Mesenchymal stem cell (in vitro differentiated cells and primary cell): ENCODE measurements at places on chromosomes 11 and 22.

- no peak for DNase-seq
Measured at GRCh38 chr11:69904161-69904973, 85.2 kb upstream of the FGF3 start.

DNA sequence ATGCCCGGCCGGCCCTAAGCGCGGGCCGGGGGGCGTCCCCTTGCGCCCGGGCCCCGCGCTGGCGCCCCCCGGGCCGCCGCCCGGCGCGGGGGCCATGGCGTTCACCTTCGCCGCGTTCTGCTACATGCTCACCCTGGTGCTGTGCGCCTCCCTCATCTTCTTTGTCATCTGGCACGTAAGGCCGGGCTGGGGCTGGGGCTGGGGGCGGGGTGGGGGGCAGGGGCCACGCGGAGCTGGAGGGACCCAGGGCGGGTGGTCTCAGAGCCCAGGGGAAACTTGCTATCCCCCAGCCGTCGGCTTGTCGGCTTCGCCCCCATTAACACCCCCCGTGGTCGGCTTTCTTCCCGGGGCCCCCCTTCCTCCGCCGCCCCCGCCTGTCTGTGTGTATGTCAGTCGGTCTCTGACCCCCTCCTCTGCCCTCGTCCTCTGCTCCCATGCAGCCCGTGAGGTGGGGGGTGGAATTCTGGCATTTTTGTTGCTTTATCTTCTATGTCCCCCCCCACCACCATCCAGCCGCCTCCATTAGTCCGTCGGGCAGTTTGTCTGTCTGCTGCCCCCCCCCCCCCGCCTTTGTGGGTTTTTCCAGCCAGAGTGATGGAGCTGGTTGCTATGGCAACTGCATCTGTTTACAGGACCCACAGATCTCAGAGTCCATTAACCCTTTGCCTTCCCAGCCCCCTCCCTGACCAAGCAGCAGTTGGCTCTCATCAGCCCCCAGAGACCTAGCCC lies 552 bp downstream of the CNIH2 start:
- DNase-seq: peak; percentile 52

- DNase-seq: no peak
Measured at GRCh38 chr11:36193721-36194120, 95.5 kb downstream of the COMMD9 start.

DNA sequence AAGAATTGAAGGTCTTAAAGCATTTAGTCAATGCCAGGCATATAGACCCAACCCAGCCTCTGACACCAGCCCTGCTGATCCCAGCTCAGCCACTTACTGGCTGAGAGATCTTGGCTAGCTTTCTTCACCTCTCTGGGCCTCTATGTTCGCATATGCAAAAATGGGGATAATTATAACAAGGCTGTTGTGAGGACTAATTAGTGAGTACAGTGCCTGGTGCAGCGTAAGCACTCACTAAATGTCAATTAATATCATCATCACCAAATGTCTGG lies 10.5 kb downstream of the CHST1 start:
- no peak for DNase-seq

- no peak for DNase-seq
Measured at GRCh38 chr22:35940166-35940565, 88.5 kb downstream of the RBFOX2 start.

DNA sequence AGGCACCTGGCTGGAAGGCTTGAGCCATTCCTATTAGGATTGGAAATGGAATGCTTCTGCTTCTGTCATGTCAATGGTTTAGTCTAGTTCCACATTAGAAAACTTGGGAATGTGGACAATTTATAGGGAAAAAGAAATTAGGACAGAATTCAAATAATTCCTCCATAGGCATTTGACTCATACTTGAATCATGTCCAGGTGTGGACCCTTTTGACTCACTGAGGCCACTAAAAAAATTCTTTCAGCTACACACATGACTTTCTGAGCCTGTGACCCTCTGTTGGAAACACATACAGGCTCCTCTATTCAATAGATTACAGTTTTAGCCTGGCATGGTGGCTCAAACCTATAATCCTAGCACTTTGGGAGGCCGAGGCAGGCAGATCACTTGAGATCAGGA lies 100.5 kb downstream of the RASSF10 start:
- no peak for DNase-seq

- DNase-seq: no peak
Measured at GRCh38 chr11:60165538-60165937, 17.3 kb downstream of the MS4A6A start.

- peak; percentile 23 for DNase-seq
Measured at GRCh38 chr11:28144808-28145207, 36.6 kb downstream of the METTL15 start.

- no peak for DNase-seq
Measured at GRCh38 chr22:24519496-24519895, 24.4 kb downstream of the UPB1 start.

- DNase-seq: no peak
Measured at GRCh38 chr22:17870407-17870806, 96.1 kb upstream of the BID start.

DNA sequence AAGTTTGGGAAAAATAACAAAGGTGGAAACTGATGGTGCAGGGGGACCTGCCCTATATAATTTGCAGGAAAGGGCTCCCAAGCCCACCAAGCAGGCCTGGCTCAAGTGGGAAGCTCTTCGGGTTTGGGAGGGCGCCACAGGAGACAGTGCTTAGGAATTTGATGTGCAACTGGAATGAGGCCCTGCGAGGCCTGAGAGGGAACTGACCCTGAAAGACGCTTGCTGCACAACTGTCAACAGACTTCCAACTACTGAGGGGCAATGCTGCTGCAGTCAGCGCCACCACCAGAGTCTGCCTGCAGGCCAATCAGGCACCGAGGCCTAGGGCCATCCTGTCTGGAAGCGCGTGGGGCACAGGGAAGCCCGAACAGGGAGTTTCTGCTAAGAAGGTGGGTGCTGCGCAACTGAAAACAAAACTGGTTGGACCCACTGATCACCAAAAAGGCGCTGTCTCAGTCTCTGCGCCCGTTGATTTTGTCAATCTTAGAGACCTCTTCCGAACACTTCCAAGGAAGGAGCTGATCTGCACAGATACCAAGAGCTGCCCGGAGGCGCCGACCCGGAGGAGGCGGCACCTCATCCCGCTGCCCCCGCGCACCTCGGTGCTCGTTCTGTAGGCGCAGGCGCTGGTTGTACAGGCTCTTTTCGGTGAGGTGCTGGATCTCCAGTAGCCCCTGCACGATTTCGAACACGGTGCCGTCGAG lies 667 bp downstream of the DGCR6L start:
- DNase-seq: peak; percentile 54

GRCh38 chr11:133531971-133532651 lies at the start of gene OPCML:
TSS of gene OPCML (minus strand) at chr11:133532501.
- DNase-seq: no peak

- DNase-seq: peak; percentile 47
Measured at GRCh38 chr11:122344215-122344614, 228.2 kb upstream of the BLID start.

GRCh38 chr11:115590254-115590653 lies 86.0 kb upstream of the CADM1 start:
- no peak for DNase-seq

GRCh38 chr11:12284316-12285050 lies 92.9 kb upstream of the PARVA start:
- peak; percentile 81 for DNase-seq

GRCh38 chr11:121533601-121534000 lies 80.8 kb upstream of the SORL1-AS1 start:
- no peak for DNase-seq

- DNase-seq: no peak
Measured at GRCh38 chr22:40637183-40638150, 948 bp upstream of the MRTFA start.

DNA sequence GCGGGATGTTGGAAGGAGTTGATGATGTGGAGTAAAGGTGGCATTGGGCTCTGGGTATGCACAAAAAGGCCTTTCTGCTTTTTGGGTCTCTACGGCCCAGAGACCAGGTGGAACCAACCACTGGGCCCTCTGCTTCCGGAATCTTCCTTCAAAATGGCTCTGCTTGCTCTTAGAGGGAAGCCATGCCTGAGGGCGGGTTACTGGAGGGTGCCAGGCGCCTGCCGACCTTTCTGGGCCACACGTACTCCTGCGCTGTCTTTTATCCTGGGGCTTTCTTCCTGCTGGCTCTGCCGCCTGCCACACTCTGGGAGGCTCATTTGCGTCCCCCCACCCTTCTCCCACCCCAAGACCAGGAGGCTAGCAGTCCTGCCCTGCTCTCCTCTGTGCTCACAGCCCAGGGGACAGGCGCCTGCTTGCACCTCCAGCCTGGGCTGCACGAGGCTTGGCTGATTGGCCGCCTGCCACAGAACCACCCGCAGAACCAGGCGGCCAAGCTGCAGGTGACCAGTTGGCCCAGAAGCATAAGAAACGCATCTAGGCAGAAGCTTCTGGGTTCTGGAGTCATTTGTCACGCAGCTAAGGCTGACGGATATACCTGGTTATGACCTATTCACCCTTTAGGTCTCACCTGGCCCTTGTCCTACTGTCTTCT lies 536.9 kb downstream of the TBC1D22A start:
- no peak for DNase-seq

DNA sequence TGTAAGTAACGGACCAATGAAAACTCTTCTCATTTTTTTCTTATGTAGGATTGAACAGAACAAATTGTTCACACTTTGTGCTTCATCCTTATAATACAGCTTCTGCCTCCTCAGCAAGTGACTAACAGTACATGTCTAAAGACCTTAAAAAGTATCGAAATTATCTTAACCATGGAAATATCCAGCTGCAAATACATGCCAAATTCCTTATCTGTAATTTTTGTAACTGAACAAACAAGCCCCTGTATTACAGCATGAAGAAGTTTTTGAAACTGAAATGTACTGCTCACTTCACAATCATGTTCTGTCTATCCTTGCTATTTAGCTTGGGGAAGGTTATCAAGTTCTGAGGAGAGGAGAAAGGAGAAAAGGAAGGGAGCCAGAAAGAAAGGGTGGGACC lies 20.4 kb downstream of the WT1 start:
- DNase-seq: no peak

DNA sequence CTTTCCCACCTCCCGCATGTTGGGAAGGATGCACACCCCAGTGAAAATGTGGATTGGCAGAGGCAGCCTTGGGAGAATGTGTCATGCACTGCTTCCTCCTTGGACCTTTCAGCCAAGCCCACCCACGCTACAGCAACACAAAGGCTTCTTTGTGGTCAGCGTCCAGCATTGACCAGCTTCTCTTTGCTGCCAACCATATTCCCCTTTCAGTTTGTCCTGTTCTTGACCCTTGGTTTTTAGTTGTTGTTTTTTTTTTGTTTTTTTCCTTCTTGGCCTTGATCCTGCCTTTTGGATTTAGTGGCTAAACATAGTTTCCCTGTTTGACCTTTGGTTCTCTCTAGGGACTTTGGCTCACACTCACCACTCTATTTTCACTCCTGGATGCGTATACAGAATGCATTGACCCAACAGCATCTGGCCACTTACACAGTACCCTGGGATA lies 573.6 kb downstream of the INSC start:
- peak; percentile 31 for DNase-seq
